MG63 (cell line): ENCODE measurements at places on chromosomes 1 and 21. TPM values are rescaled to one million over a fixed set of nuclear protein-coding genes. Genes with fewer than 3 reads are reported as not detected.
A peak's percentile ranks its signal among the peaks of the same experiment; 100 is the strongest.

SLC9C2 gene
- not detected in 2 replicates for total RNA-seq

AXDND1 gene
- total RNA-seq, result 0.82 TPM in 1 of 2 replicates, not detected in the other

CCDC30 gene
- total RNA-seq, result 0.56 TPM in 1 of 2 replicates, not detected in the other

WNT3A gene
- total RNA-seq, result 0.52 TPM in 1 of 2 replicates, not detected in the other

GRCh38 chr1:40314721-40315238, 2.3 kb downstream of the COL9A2 start:
- DNase-seq, result no peak

- peak; percentile 65 for DNase-seq
Measured at GRCh38 chr1:65309304-65310077, at the start of gene DNAJC6. TSS of gene DNAJC6 (plus strand) at chr1:65309543. CDS start at chr1:65309746, 203 bp downstream.

GRCh38 chr1:85578321-85579295, 2.0 kb upstream of the CCN1 start:
- peak; percentile 43 for DNase-seq

DNA sequence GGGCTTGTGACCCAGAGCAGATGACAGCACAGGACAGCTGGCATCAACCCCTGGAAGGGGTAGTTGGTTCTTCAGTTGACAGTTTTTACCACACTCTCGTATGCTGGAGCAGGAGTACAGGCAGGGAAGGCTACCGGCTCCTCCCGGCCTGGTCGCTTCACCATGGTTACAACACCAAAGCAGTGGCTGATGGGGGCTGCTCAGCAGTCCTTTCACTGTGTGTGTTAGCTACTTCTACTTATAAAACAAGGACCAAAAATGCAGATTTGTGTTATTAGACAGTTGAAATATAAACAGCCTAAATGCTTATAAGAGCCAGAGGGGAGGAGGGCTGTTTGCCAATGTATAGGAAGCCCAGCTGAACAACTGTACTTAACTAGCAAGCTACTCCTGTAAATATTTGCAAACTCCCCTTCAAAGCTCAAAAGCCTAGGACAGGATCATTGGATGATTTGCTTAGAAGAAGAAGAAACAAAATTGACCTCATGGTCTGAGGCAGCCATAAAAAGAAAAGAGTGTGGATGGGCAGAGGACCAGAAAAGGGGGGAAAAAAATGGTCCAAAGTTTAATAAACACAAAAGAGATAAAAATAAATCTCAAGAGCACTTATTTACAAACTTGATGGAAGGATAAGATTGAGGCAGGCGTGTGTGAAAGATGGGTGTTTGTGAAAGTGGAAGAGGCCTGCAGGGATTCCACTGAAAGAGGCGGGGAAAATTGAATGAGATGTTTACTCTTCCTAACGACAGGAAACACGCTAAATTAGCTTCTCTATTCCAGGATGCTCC, 57.1 kb downstream of the TGFB2 start:
- DNase-seq, result no peak

- DNase-seq, result peak; percentile 85
Measured at GRCh38 chr1:8077120-8077573, 51.0 kb upstream of the ERRFI1 start.

DNA sequence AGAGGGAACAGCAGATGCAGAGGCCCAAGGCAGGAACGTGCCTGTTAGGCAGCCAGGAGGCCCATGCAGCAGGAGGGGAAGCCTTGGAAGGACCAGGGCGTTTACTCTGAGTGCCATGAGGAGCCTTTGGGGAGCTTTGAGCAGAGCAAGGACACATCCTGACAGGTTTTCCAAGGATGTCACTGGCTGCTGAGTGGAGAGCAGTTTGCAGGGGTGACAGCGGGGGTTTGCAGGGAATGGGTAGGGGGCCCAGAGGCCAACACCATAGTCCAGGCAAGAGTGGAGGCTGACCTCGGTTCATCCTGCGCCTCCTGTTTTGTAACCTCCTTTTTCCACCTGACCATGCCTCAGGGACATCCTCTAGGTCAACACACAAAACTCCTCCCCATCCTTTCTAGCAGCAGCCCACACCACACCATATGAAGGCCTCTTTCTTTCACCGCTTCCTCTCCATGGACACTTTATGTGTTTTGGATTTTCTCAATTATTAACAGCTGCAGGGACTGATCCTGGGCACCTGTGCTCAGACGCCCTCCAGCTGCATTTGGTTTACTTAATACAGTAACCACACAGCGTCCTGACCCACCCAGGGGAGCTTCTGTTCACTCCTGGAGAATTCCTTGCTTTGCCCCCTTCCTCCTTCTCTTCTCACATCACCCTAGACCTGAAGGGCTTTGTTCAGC, 528.5 kb downstream of the MATN1 start:
- DNase-seq, result no peak

GRCh38 chr1:150256198-150256553, 1.4 kb upstream of the CA14 start:
- no peak for DNase-seq

GRCh38 chr1:1059494-1060280, 14.4 kb downstream of the RNF223 start:
- peak; percentile 78 for DNase-seq

DNA sequence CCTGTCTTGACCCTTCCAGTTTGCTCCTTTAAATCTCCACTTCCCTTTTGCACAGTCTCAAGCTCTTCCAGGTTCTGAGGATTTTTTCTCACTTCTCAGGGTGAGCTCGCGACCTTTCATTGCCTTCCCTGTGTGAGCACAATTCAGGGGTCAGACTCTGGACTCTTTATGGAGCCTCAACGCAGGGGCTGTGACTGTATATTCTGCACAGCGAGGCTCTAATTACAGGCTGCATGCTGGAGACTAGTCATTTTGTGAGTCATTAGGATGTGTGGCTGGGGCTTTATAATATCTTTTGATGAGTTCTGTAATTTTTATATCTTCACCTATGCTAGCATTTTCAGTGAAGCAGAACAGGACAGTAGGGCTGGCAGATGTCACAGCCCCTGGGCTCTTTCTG, 270.7 kb downstream of the KAZN start:
- peak; percentile 18 for DNase-seq

- DNase-seq, result no peak
Measured at GRCh38 chr1:182629499-182630096, 25.4 kb upstream of the RGS16 start.

- DNase-seq, result no peak
Measured at GRCh38 chr21:33025106-33025488, 638 bp upstream of the OLIG2 start.

DNA sequence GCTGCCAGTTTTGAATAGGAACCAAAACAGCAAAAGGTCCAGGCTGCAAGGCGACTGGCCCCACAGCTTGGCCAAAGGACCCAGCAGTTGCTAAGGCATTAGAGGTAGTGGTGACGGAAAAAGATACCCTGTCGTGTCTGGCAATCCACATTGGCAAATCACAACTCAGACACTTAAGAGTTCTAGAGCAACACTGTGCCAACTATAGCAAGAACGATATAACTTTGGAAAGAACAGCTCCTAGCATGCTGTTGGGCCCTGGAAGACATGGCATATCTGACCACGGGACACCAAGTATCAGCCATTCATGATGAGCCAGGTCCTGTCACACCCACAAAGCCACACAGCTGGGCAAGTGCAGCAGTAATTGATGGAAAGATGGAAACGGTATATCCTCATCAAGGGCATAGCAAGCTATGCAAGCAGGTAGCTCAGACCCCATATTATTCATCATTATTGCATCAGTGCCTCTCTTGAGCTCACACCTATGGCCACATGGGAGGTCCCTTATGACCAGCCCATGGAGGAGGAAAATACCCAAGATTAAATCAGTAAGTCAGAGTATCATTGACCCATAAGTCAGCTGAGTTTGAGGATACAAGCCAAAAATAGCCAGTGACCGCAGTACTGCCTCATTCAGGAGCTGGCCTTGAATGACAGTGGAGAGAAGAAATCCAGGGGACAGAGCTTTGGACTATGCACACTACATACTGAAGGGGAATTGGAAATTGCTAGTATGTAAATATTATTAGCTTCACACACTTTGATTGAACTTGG, 221.2 kb downstream of the SETD4 start:
- no peak for DNase-seq
